ENCODE measurements at places on chromosomes 7 and 10. TPM values are rescaled to one million over a fixed set of nuclear protein-coding genes. Genes with fewer than 3 reads are reported as not detected.

DNA sequence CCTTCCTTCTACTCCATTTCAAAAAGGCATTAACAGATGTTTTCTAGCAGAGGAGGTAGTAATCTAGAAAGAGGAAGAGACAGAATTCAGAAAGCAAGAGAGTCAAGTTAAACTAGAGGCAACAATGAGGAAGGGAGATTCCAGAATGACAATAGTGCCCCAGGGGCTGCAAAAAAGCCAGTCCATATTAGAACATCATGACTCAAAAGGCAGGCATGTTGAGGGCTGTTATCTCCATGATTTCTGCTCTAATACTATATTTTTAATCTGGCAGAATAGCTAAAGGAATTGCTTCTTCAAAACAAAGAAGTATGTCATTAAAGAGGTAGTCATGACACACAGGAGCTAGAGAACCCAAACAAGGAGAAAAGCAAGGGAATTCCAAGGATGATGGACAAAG lies 599.6 kb downstream of the INHBA start:
- DNase-seq = no peak

DNA sequence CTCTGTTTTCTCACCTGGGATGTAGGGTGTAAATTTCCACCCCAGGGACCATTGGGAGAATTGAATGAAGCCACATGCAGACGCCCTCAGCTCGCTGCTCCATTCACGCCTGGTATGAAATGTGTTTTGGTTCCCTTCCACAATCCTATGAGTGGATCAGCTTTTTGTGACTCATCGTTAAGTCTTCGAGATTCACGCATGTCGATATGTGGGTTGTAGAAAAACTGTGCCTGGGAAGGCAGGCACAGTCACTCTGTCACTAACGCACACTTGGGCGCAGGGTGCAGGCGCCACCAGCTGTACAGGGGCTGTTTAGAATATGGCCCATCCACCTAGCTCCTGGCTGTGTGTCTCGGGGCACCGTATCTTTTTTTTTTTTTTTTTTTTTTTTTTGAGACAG lies 64.2 kb upstream of the SH2B2 start:
- DNase-seq = no peak

DNA sequence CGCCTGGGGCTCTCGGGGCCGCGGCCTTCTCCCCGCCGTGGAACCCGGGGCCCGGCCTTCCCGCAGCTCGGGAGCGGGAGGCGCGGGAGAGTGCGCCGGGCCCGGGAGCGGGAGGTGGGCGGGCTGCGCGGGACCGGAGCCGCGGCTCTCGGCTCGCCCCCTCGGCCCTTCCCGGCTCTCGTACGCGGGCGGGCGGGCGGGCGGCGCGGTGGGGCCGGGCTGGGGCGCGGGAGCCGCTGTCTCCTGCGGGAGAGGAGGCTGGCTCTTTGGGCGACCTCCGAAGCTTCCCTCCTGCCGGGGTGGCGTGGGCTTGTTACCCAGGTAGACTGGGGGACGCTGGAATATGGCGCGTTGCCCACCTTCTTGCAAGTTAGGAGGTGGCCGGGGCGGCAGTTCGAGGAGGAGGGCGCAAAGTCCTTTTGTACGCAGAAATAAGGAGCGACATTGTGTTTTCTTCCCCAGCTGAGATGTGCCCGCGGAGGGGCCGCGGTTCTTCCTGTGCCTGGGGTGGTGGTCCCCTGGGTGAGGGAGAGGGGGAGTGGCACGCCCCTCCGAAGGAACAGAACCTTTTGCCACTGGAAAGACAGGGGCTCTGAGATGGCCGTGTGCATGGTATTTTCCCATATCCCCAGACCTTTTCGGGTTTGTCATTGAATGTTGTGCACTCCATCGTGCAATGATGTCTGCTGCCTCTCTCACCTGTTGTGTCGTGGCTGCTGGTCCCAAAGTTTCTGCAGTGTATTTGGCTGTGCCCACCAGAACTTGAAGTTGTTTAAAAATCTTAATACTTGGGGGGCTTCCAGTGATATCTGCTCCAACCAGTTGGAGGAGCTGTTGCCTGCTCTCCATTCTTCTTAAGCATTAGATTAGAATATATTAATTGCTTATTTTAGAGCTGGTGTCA lies 844 bp downstream of the NRF1 start:
- DNase-seq = no peak

DNA sequence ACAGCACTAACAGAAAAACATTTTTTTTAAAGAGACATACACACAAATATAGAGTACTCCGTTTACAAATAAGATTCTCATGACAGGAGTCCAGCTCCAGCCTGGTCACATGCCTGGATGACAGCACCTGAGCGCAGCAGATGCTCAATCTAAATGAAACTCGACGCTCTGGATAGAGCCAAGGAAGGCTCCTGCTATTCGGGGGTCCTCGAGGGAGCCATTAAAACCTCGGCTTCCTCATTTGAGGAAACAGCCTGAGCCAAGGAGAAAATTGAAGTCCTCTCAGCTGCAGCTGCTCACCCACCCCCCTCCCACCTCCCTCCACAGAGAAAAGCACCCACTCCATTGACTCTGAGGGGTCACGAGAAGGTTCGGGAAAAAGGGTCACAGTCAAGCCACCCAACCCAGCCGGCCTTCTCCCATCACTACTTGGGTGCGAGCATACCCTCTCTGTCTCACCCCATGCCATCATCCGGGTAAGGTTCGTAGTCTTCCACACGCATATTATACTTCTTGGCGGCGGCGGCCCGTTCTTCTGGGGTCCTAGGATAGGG lies 673 bp downstream of the NDUFB8 start:
- DNase-seq = no peak

DNA sequence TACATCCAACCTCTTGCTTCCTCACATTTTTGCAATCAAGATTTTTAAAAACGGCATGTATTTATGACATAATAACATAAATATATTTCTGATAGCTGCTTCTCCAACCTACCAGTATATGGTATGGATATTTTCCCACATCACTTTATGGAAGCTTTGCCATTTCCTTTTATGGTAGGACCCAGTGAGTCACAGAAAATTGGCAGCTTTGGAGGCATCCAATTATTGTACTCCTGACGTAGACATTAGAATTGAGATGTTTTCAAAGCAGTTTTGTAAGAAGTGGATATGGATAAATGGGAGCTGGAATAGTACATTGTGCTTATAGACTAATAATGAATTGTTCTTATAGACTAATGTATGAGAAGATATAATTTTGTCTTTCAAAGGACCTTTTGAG lies 23.8 kb upstream of the BICC1 start:
- no peak for DNase-seq

DNA sequence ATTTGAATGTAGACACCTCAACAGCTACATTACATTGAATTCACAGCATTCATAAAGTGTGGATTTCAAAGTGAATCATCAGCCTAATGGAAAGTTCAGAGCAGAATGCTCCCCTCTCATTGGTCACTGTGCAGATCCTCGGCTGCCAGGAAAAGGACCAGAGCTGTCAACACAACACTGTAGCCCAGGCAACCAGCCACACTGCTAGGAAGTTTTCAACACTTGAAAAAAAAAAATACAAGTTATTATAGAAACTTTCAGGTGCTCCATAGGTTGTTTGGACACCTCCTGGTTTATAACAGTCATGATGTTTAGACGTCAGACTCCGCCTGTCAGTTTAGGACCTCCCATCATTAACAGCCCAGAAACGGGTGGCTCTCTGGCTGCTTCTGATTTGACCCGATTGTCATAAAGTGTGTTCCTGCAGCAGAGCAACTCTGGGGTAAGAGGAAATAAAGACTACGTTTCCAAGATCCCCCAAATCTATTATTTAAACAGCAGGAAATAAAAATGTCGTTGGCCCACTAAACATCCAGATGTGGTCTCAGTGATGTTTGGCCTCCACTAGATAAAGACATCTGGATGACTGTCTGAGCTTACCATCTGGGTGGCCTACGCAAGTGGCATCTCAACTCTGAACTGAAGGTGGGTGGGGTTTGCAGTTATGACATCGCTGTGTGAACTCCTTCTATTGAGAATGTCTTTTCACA lies 117.4 kb downstream of the CABCOCO1 start:
- DNase-seq = no peak

DNA sequence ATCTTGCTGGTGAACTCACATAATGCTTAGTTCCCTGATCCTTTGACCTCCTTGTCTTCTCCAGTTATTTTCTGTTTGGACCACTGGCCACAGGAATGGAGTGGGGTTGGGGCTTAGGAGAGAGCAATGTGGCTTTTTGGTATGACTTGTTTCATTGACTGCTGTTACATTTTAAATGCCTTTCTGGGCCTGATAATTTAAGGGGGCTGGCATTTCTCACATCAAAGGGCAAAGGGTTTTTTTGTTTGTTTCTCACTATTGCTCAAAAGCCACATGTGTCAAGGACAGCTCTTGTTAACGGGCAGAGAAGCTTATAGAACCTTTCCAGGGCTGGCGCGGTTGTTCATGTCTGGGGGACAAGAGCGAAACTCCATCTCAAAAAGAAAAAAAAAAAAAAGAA lies 161.2 kb upstream of the TNRC18 start:
- no peak for DNase-seq

- no peak for DNase-seq
These were observed 71.1 kb upstream of the MINDY3 start for GRCh38 chr10:15931376-15931775.

GRCh38 chr7:104990983-104991382 lies 23.0 kb upstream of the KMT2E start:
- DNase-seq = no peak

DNA sequence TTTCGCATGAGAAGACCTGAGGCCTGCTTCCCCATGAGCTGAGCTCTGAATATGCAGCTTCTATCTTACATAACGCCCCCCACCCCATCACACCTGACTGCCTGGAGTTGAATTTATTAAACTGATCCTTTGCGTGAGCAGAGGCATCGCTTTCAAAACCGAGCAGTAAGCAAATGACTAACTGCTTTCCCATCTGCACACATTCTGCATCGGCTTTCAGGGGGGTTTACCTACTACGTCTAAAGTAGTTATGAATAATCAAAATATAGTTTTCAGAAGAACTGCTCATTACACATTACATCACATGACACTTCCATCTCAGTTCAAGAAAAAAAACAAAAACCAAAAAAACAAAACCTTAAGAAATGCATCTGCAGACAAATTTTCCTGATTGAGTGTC lies 54.7 kb upstream of the EGR2 start:
- DNase-seq = no peak

DNA sequence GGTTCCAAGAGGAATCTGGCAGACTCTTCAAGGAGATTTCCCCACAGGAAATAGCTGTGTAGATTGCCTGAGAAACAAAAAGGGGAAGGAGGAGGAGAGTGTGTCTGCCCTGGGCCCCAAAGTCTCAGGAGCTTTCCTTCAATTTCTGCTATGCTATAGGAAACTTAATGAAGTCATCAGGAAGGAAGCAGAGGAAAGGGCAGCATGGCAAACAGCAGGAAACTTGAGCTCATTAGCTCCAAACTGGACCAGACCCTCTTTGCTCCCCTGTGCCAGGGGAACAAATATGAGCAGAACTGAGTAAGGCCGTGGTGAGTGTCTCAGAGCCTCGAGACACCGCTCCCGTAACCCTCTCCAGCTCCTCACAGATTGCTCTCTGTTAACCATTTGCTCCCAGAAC lies 4.8 kb upstream of the KCNIP2 start:
- no peak for DNase-seq

DNA sequence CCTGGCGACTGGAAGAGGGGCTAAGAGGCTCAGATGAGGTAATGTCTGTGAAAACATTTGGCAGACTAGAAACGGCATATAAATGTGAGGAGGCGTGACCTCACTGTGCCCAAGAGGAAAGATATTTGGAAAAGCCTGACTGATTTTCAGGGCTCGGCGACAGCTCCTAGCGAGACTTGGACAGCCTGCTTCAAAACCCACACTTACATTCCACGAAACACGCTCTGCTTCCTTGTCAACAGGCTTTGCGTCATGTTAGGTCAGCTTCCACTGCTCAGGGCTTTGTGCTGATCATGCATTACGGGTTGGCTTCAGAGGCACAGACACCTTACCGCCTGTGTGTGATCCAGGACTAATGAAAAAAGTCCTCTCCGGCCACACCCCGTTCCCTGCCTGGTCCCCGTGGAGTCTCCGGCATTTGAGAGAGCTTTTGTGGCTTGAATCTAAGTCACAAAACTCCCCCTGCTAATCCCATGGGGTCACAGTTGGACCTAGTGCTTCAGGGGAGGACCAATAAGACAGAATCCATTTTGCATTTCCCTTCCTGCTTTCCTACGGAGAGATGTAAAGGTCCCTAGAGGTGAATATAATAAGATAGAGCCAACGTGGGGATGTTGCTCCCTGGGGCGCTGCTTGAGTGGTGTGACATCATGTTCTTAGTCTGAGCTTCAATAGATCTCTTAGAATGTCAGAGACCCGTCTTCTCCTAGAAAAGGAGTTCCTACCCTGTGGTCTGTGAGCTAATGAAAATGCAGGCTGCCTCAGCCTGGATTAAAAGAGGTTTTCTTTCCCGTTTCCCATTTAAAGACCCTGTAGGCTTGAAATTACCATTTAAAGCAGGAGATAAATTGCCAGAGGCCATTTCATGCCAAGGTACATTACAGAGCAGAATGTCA lies 25.5 kb downstream of the FGFBP3 start:
- no peak for DNase-seq

DNA sequence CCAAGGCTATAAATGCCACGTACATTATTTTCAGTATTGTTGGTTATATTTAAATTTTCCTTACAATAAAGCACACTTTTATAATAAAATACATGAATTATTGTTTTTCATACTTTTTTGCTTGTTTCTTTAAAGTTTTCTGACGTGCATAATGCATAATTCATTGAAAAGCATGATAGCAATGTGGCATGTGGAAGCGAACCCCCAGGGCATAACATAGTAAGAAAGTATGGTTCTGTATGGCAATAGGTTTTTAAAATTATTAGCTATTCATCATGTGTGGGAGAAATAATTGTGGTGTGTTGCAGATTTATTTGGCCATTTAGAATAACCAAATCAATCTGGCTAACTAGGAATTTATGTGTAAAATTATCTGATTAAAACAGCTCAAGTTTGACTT lies 7.4 kb upstream of the HBP1 start:
- DNase-seq = no peak

DNA sequence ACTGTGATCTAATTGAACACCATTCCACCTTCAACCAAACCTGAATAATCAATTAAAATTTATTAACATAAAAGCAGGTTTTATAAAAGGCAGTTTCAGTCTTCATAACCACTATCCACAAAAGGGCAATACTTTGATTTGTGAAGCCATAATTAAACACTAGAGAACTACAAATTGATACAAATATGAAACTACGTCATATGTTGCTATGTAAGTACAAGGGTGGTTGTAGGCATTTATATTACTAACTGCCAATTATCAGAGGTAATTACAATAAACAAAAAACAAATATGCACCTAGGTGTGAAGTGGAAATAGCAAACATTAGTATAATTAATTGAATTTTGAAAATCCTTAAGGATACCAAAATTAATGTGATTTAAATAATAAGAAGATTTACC lies 368.5 kb upstream of the PCDH15 start:
- DNase-seq = no peak

DNA sequence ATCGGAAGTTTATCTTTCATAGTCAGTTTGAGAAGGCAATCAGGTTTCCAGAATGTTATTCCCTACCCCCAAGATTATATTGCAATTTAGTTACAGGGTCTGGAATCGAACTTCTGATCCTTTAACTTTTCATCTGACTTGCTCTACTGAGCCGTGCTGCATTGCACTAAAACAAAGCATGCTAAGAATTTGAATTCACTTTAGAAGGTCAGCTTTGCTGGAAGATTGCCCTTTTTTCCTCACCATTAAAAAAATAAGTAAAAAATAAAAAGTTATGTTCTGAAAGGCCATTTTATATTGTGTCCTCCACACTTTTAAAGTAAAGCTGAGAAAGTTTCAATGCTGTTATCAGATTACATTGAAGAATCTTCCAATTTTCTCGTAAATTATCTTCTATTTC lies 388.8 kb upstream of the PHF14 start:
- no peak for DNase-seq

Gene SYNPO2L
- total RNA-seq = not detected

Gene PRPS1L1
- not detected for total RNA-seq

Gene NME8
- not detected for total RNA-seq

Gene EBF3
- 26.1 TPM for total RNA-seq

Gene ANKRD7
- total RNA-seq = not detected

Gene MYH16
- total RNA-seq = not detected

Measured in type B pancreatic cell (in vitro differentiated cells).